ENCODE measurements at places on chromosomes 7 and 10.

DNA sequence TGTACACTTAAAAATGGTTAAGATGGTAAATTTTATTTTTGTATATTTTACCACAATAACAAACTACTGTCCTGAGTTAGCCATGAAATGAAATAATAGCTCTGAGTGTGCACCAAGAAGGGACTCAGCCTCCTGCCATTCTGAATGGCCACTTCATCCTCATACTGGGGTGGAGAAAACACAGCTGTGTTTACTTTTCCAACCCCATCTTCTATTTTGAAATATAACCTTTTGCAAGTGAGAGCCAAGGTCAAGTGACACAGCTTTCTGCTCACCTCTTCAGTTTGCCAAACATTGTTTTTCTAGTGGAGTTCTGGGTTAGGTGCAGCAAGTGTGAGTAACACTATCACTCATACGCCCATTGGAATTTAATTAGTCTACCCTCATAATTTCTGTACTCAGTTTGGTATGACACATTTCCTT is 107.4 kb upstream of the GLCCI1 start:
- DNase-seq = no peak

DNA sequence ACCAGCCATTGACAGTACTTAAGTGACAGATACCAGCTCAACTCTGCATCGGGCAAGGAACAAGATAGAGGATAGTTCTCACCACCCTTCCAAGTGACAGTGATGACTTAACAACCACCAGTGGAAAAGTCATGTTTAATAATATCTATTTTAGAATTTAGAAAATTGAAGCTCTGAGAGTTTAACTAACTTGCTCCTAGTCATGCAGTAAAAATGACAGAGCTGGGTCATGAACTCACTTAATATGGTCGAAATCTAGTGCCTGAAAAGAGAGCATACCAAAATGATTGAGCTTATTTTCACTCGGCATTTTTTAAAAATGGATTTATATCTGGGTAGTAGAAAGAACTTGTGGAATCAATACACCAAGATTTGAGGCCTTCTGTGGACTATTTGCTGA is 367.8 kb upstream of the IGFBP3 start:
- no peak for DNase-seq

- no peak for DNase-seq
Observed at GRCh38 chr7:133934977-133935330, 192.2 kb upstream of the LRGUK start.

DNA sequence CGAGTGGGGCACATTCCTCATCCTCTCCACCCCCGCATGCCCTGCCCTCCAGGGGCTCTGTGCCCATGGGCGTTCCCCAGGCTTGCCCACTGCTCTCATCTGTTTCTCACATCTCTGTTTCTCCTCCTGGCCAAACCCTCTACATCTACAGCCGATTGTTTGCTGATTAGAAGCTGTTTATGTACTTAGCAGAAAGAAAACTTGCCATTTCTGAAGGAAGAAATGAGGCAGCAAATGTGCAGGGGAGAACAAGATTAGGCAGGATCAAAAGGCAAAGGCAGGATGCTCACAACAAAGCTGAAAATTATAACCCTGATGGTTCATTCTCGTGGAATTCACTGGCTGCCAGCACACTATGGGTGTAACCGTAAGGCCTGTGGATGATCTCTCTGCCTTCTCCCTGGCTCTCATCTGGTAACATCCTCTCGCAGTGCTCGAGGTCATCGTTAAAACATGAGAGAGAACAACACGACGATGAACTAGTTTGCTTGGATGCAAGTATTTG is 111.6 kb upstream of the KLF14 start:
- DNase-seq = no peak

DNA sequence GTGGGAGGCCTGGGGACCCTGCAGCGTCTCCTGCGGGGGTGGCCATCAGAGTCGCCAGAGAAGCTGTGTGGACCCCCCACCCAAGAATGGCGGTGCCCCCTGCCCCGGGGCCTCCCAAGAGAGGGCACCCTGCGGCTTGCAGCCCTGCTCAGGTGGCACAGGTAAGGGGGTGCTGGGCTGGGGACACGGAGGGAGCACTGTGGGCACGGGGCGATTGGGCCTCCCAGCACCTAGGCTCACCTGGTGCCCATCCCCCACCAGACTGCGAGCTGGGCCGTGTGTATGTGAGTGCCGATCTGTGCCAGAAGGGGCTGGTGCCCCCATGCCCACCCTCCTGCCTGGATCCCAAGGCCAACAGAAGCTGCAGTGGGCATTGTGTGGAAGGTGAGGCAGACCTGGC is 29.6 kb upstream of the ZNF467 start:
- no peak for DNase-seq

DNA sequence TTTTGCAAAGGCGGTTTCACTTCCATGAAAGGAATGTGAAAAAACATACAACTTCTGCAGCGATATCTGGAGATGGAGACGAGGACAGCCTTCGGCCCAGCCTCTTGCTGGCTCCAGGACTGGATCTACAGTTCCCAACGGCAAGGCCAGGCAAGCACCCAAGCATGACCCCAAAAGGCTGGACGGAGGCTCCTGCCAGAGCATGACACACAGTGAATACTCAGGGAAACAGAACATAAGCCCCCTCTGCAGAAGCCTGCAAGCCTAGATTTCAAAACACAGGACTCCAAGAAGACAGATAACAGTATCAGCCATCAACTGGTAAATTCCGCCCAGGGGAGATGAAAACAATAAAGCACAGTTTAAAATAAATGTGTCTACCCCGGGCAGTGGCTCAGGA is 3.3 kb upstream of the LRRC27 start:
- DNase-seq = no peak

- peak; percentile 13 for DNase-seq
Observed at GRCh38 chr7:123747620-123748141, 1.1 kb downstream of the WASL start.

DNA sequence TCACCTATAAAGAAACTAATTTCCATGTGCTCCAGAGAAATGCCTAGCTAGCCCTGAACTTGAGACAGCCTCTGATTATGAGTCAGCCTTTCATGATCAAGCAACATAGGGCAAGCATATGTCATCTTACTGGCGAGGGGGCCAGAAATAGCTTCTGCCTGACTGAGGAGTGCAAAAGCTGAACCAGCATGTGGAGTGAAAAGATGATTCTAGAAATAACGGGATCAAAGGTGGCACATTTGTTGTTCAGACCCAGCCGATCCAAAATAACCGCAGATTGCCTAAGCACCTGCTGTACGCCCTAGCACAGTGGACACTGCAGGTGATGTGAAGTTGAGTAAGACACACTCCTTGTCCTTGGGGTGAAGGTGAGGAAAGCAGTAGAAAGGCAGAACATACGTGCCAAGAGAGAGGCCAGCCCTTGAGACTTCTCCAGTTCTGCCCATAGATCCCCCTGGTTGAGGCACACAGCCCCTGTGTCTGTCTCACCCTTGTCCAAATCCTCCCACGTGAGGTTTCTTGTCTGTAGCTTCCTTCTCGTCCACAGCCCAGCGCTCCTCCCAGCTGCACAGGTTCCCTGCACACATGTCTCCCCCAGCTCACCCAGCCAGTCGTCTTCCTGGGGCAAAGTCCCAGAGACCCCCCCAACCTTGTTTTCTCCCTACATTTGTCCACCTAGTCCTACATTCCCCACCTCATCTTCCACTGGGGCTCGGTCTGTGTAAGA is 2.8 kb upstream of the BCL7B start:
- DNase-seq = no peak

GRCh38 chr10:120657371-120657770 is 193.8 kb upstream of the WDR11 start:
- DNase-seq = no peak

DNA sequence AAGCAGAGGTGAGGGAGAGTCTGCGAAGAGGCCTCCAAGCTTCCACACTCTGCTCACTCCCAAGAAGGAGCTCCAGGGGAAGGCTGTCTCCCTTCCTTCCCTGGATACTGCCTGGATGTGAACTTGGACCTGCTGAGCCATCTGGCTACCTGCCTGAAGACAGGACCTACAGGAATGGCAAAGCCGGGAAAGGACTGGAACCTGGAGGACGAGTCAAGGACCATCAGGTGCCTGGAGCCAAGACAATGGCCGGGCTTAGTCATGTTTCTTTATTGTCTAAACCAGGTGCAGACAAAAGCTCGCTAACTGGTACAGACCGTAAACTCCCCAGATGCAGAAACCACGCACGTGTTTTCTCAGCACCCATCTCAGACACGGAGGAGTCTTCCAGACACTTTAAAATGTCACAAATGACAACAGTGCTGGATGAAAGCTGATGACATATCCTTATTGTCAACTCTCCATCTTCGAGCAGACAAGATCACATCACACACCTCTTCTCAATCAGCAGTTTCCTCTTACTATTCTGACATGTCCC is 12.1 kb downstream of the ASB13 start:
- DNase-seq = no peak

GRCh38 chr7:30028216-30028748 is at the start of gene PLEKHA8:
Gene PLEKHA8 (plus strand): TSS chr7:30028412. CDS start chr7:30028763, 351 bp downstream.
- peak; percentile 84 for DNase-seq

DNA sequence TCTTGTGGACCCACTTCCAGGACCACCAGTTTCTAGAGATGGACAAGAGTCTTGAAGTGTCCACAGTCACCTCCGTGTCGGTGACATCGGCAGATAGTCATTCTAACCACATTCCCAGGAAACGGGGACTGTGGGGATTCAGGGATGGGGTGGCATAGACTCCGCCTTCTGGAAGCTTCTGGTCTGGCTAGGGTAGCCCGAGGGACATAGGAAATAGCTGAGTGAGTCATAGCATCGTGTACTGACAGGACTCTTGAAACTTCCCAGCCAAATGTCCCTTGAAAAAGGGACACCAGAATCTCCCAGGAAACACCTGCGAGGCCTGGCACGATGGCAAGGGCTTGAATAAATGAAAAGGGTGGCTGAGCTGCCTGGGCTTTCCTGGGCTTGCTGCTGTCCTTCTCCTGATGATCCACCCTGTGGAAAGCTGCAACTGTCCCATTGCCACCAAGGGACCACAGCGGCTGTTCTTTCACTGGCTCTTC is 84.1 kb upstream of the LRRC4 start:
- no peak for DNase-seq

- DNase-seq = peak; percentile 40
Observed at GRCh38 chr7:116953372-116953905, at the start of gene ST7. Gene ST7 (plus strand): TSS chr7:116953501. CDS start chr7:116953541, 40 bp downstream.

DNA sequence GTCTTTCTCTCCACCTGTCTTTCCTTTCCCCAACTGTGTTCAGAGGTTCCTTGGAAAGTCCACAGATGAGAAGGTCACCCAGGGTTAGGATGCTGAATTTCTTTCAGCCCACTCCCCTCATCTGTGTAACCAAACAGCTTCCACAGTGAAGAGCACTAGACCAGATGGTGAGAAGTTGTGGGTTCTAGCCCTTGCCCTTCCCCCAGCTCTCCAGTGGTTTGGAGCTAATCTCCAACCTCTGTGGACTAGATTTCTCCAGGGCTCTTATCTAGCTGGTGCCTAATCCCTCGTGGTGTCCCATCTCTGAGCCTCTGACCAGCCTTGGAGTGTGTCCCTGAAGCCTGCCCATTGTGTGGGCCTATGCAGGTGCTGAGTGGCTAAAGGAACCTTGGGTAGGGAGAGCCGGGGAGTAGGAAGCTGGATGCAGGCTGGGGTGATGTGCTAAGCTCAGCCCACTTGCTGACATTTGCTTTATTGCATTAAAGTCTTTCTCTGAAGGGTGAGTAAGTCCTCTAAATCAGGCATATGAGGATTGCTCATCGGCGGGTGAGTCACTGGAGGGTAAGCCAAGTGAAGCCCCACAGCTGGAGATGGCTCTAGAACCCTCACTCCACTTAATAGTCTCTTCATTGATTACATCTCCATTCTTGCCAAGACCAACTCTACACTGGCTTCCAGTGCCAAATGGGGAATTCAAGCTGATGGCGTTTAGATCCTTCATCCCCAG is 14.9 kb downstream of the DUSP5 start:
- DNase-seq = no peak

DNA sequence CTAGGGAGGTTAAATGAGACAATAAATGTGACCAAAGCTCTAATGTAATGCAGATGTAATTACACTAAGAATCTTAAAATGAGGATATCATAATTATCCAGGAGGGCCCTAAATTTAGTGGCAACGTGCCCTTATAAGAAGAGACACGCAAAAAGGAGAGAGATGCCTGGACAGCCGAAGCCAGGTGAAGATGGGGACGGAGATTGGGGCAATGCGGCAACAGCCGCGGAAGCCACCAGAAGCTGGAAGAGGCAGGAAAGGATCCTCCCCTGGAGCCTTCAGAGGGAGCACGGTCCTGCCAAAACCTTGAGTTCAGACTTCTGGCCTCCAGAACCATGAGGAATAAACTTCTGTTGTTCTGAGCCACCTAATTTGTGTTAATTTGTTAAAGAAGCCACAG is 25.3 kb upstream of the C10orf71 start:
- DNase-seq = no peak

DNA sequence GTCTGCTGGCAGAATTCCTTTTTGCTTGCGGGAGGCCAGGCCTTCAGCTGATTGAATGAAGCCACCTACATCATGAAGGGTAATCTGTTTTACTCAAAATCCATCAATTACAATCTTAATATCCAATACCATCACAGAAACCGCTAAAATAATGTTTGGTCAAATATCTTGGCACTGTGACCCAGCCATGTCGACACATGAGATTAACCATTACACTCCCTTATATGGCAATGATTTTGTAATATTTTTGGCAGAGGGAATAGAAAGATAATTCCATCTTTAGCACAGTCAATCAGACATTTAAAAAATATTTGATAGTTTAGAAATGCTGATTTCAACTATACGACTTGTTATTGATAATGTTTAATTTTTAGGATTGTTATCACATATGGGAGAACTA is 36.5 kb upstream of the SLC39A12 start:
- no peak for DNase-seq

DNA sequence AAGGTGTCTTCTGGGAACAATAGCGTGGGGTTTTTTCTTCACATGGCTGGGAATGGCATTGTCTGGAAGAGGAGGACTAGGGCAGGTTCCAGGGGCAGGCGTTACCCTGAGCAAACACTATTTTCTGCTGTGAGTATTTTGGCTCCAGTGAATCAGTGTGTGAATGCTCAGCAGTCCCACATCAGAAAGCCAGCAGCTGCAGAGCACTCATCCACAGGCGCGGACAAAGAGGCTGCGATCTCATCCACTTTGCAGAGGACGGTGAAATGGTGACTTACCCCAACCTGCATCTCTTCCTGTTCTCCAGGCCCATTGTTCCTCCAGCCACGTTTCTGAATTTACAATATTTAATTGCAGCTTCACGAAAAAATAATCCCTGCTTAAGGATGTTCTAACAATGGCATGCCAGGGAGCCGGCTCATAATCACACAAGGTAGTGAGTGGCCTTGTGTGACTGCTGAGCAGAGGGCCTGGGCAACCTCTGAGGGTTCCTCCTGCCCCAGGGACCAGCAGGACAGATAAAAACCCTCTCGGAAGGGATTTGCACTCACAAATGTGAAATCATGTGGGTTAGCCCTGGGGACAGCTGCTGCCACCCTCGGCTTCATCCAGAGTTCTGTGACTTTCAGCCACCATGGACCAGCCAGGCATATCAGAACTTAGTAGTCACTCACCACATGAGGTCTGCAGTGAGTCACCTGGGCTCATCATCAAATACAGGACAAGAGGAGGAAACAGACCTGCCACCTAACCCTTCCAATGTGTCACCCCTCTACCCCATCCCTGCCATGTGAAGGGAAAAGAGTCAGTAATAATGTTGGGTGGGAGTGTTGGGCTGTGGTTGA is 65.0 kb upstream of the EN2 start:
- no peak for DNase-seq
